ENCODE measurements at places on chromosomes 2 and 18. TPM values are rescaled to one million over a fixed set of nuclear protein-coding genes. Genes with fewer than 3 reads are reported as not detected.
A peak's percentile ranks its signal among the peaks of the same experiment; 100 is the strongest.

Gene DUSP2
- 30.9 TPM for total RNA-seq

Gene TFPI
- 0.56 TPM for total RNA-seq

Gene ELOA2
- not detected for total RNA-seq

Gene AQP12A
- total RNA-seq, result not detected

Gene DHX57
- 37.7 TPM for total RNA-seq

Gene C2orf76
- 10.9 TPM for total RNA-seq

Gene POTEJ
- total RNA-seq, result not detected

Gene ASAP2
- total RNA-seq, result not detected

Gene CMPK2
- 6.4 TPM for total RNA-seq

Gene QPCT
- 0.33 TPM for total RNA-seq

Gene DNAJC5G
- total RNA-seq, result not detected

- H3K27ac ChIP-seq, result no peak overlapping the region
- H3K36me3 ChIP-seq, result no peaks in the 10 kb centered on the region
- H3K27me3 ChIP-seq, result no peaks in the 10 kb centered on the region
- no peaks in the 10 kb centered on the region for H3K4me1 ChIP-seq
Observed at GRCh38 chr2:163210430-163210918, 371.9 kb upstream of the KCNH7 start.

GRCh38 chr2:74833418-74834233, at the start of gene HK2:
Gene HK2 (plus strand): TSS chr2:74834127. CDS start chr2:74834581, 454 bp downstream.
- H3K36me3 ChIP-seq, result peaks cover 7% of the 10 kb centered on the region
- peak; percentile 93 for DNase-seq
- H3K27me3 ChIP-seq, result peaks cover 26% of the 10 kb centered on the region
- H3K27ac ChIP-seq, result peak within 1 kb of the TSS; percentile 86

- H3K4me1 ChIP-seq, result no peaks in the 10 kb centered on the region
- no peak for DNase-seq
- peaks cover 4% of the 10 kb centered on the region for H3K36me3 ChIP-seq
- H3K4me3 ChIP-seq, result no peak overlapping the region
Observed at GRCh38 chr2:86022661-86023365, 82.9 kb downstream of the POLR1A start.

- peaks cover 49% of the 10 kb centered on the region for H3K4me1 ChIP-seq
- H3K36me3 ChIP-seq, result no peaks in the 10 kb centered on the region
- no peaks in the 10 kb centered on the region for H3K27me3 ChIP-seq
- peak overlapping the region; percentile 57 for H3K27ac ChIP-seq
- DNase-seq, result peak; percentile 72
- H3K4me3 ChIP-seq, result peak overlapping the region; percentile 66
Observed at GRCh38 chr2:112821142-112821541, 15.4 kb downstream of the IL1B start.

GRCh38 chr2:50901510-50901909, 130.4 kb downstream of the NRXN1 start:
- no peak for DNase-seq
- no peak overlapping the region for H3K4me3 ChIP-seq
- no peaks in the 10 kb centered on the region for H3K27me3 ChIP-seq
- no peaks in the 10 kb centered on the region for H3K36me3 ChIP-seq
- H3K4me1 ChIP-seq, result no peaks in the 10 kb centered on the region

DNA sequence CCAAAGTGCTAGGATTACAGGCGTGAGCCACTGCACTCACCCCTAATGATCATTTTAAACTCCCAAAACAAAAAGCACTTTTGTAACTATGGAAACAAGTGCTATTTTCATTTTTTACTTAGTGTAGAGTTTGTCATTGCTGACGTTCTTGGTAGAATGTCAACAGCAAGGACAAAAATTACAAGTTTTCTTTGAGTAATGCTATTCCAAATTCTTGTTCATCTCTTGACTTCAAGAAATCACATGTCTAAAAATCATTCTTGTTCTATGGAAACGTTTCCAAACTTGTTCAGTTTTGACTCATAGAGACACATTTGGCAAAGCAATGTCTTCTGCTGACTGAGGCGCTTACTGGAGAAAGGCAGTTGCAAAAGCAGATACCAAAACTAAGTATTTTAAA, 82.6 kb downstream of the MBP start:
- no peak for DNase-seq
- peaks cover 4% of the 10 kb centered on the region for H3K36me3 ChIP-seq
- H3K4me1 ChIP-seq, result peaks cover 45% of the 10 kb centered on the region
- peak overlapping the region; percentile 63 for H3K27ac ChIP-seq
- no peaks in the 10 kb centered on the region for H3K27me3 ChIP-seq

- no peak for DNase-seq
- no peak overlapping the region for H3K4me3 ChIP-seq
- peaks cover 25% of the 10 kb centered on the region for H3K4me1 ChIP-seq
- no peak overlapping the region for H3K27ac ChIP-seq
- H3K36me3 ChIP-seq, result peaks cover 5% of the 10 kb centered on the region
- no peaks in the 10 kb centered on the region for H3K27me3 ChIP-seq
Observed at GRCh38 chr2:232234922-232235615, 143.5 kb upstream of the ALPP start.

DNA sequence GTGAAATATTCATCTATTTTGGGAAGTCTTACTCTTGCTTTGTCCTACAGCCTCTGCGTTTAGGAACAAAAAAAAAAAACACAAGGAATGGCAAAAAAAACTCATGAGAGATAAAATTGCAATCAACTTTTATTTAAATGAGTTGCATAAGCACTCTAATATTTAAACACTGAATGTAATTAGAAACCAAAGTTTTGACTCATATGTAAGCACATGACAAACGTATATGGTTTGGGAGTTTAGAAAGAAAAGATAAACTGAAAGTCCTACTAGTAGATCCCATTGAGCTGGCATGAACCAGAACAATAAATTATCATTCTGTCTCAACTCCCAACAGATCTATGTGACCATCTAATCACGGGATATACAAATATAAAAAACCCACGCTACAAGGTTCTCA, 44.8 kb downstream of the REV1 start:
- H3K36me3 ChIP-seq, result peaks cover 8% of the 10 kb centered on the region
- no peaks in the 10 kb centered on the region for H3K27me3 ChIP-seq
- no peak for DNase-seq

GRCh38 chr2:19251554-19251953, 106.9 kb downstream of the OSR1 start:
- H3K36me3 ChIP-seq, result no peaks in the 10 kb centered on the region
- H3K4me3 ChIP-seq, result no peak overlapping the region
- H3K27ac ChIP-seq, result no peak overlapping the region

DNA sequence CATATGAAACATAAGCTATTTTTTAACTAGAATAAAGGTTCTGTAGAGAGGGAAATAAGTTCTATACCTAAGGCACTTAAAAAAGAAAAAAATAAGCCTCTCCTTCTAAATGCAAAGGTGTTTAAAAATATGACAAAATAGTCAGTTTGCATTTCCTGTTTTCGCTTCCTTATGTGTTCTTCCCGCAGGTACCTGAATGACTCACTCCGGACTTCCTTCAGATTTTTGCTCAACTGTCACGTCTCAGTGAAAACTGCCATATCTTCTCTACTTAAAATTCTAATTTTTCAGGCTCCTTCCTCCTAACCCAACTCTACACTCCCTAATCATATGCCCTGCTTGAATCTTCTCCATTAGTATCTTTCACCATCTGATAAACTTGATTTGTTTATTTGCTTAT, 1333.1 kb downstream of the LRP1B start:
- H3K27me3 ChIP-seq, result no peaks in the 10 kb centered on the region
- no peak for DNase-seq
- H3K27ac ChIP-seq, result no peak overlapping the region
- H3K4me3 ChIP-seq, result no peak overlapping the region

DNA sequence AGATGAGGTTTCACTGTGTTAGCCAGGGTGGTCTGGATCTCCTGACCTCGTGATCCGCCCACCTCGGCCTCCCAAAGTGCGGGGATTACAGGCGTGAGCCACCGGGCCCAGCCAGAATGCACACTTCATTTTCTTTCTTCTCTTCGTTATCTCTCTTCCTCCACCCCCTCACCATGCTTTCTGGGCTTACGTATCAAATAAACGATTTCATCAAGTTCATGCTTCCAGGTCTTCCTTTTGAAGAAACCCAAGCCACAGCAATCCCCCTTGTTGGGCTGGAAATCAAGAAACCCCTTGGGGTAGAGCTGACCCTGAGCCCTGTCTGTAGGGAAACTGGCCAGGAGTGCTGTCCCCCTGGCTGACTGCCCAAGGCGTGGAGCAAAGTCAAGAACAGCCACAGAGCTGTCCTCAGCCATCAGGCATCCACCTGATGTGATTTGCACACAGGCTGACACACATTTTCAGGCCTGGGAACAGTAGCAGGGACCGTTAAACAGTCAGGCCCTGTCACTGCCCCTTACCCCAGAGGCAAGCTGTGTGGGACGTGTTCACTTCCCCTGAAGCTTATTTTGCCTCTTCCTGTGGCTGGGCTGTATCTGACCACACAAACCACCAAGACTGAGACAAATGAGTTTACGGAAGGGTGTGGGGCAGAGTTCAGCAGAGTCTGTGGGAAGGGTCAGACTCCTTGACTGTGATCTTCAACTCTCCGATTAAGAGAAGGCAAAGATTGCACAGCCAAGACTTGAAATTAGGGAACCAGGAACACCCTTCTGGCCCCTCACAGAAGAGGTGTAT, 15.1 kb upstream of the NMUR1 start:
- DNase-seq, result peak; percentile 93
- H3K4me3 ChIP-seq, result peak overlapping the region; percentile 99
- H3K27me3 ChIP-seq, result no peaks in the 10 kb centered on the region
- H3K4me1 ChIP-seq, result peaks cover 55% of the 10 kb centered on the region
- H3K36me3 ChIP-seq, result peaks cover 18% of the 10 kb centered on the region
- peak overlapping the region; percentile 99 for H3K27ac ChIP-seq

- H3K36me3 ChIP-seq, result no peaks in the 10 kb centered on the region
- H3K27ac ChIP-seq, result no peak overlapping the region
- no peak overlapping the region for H3K4me3 ChIP-seq
- H3K4me1 ChIP-seq, result peaks cover 10% of the 10 kb centered on the region
- H3K27me3 ChIP-seq, result no peaks in the 10 kb centered on the region
Observed at GRCh38 chr2:156346731-156347130, 14.2 kb upstream of the NR4A2 start.

- peaks cover 5% of the 10 kb centered on the region for H3K4me1 ChIP-seq
- no peaks in the 10 kb centered on the region for H3K27me3 ChIP-seq
- no peaks in the 10 kb centered on the region for H3K36me3 ChIP-seq
Observed at GRCh38 chr18:62766266-62766665, 50.9 kb downstream of the PHLPP1 start.

DNA sequence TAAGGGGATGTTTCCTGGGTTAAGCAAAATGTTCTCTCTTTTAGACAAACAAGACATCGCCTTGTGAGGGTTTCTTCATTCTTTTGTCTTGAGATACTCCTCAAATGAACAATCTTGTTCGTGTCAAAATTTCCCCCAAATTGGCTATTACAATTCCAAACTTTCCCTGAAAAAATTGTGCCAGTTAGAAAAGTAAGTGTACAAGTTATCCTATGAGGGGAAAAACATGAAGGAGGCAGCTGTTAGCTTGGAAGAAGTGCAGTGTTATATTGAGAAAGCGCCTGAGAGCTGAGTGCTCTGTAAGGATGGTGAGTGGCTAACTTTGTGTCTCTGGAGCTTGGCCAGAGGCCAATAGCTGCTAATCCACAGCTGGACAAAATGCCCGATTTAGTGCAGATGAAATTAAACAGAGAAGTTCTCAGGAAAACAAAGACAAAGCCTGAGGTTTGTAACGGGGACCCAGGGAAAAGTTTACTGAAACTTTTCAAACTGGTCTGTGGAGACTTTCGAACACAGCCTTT, 14.1 kb upstream of the PLEKHH2 start:
- H3K27ac ChIP-seq, result no peak overlapping the region
- peaks cover 29% of the 10 kb centered on the region for H3K27me3 ChIP-seq

DNA sequence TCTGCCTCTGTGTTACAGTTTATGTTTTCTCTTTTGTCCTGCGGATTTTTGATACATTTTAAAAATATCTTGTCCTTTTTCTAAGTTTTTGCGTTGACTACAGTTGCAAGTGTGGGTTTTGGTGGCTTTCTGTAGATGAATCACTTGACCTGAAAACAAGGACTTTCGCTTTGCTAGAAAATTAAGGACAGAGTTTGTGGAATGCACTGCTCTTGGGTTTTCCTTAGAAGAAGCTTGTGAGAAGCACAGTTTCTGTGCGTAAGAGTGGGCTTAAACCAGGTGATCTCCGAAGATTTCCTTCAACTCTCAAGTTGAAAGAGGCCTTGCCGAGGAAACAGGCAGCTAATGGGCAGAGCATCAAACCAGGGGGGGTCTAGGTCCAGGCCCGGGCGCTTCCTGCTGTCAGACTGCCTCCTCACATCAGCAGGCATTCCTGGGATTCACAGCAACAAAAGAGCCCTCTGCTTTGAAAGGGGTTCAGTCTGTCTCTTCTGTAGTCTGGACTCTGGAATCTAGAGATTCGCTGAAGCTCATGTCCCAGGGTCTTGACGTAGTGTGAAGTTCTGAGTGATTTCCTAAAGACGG, 17.3 kb downstream of the NCK2 start:
- H3K4me1 ChIP-seq, result peaks cover 67% of the 10 kb centered on the region
- no peaks in the 10 kb centered on the region for H3K36me3 ChIP-seq
- DNase-seq, result no peak
- H3K4me3 ChIP-seq, result peak overlapping the region; percentile 33

GRCh38 chr2:144233317-144233716, 286.6 kb downstream of the ZEB2 start:
- H3K27me3 ChIP-seq, result no peaks in the 10 kb centered on the region
- H3K4me3 ChIP-seq, result peak overlapping the region; percentile 70
- H3K4me1 ChIP-seq, result peaks cover 52% of the 10 kb centered on the region

- H3K27me3 ChIP-seq, result no peaks in the 10 kb centered on the region
- H3K4me1 ChIP-seq, result peaks cover 50% of the 10 kb centered on the region
- H3K4me3 ChIP-seq, result peak overlapping the region; percentile 56
- DNase-seq, result no peak
- peaks cover 26% of the 10 kb centered on the region for H3K36me3 ChIP-seq
- H3K27ac ChIP-seq, result peak overlapping the region; percentile 56
Observed at GRCh38 chr2:234032279-234032856, 18.1 kb upstream of the SPP2 start.

GRCh38 chr18:77063260-77063659, 69.3 kb downstream of the MBP start:
- peaks cover 87% of the 10 kb centered on the region for H3K4me1 ChIP-seq
- peak overlapping the region; percentile 88 for H3K4me3 ChIP-seq
- DNase-seq, result peak; percentile 88
- H3K36me3 ChIP-seq, result peaks cover 13% of the 10 kb centered on the region

- H3K4me3 ChIP-seq, result no peak overlapping the region
- H3K36me3 ChIP-seq, result peaks cover 7% of the 10 kb centered on the region
- H3K27ac ChIP-seq, result no peak overlapping the region
- H3K27me3 ChIP-seq, result no peaks in the 10 kb centered on the region
- DNase-seq, result no peak
Observed at GRCh38 chr2:29042561-29043075, 31.7 kb downstream of the PCARE start.

DNA sequence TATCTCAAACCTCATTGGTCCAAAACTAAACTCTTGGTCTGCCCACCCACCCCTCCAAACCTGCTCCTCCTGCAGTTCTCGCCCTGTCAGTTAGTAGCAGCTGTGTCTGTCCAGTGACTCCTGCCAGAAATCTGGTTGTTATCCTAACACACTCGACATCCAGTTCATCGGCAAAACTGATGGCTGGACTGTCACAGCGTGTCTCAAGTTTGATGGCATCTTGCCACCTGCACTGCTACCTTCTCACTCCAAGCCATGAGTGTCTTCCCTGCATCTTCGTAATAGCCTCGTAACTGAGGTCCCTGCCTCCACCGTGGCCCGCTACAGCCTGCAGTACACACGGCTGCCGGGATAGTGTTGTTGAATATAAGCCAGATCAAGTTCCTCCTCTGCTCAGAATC, 470.1 kb upstream of the RAB12 start:
- DNase-seq, result no peak
- H3K36me3 ChIP-seq, result peaks cover 6% of the 10 kb centered on the region
- no peak overlapping the region for H3K4me3 ChIP-seq
